ENCODE measurements at places on chromosomes 6 and 20. TPM values are rescaled to one million over a fixed set of nuclear protein-coding genes. Genes with fewer than 3 reads are reported as not detected.
A peak's percentile ranks its signal among the peaks of the same experiment; 100 is the strongest.

DNA sequence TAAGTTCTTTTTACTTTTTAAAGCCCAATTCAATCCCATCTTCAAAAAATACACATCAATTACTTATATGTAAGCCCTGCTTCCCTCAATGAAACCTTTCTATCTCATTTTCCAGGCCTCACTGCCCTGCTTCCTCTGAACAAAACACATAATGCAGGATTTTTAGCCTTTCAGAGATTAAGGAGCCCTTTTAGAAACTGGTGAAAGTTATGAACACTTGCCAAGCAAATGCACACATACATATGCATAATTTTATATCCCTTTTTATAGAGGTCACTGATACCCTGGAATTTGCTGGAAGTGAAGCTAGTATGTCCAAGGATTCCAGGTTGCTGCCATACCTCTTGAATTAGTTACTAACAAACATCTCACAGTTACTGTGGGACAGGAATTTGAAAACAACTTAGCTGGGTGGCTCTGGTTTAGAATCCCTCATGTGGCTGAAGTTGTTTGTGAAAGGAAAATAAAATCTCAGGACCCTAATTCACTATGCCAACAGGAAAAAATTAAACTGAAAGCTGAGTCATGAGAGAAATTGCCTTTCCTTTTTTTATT, 75.8 kb downstream of the UBE3D start:
- no peak for DNase-seq

GRCh38 chr6:161111261-161111660, 119.7 kb downstream of the MAP3K4 start:
- DNase-seq = peak; percentile 46

DNA sequence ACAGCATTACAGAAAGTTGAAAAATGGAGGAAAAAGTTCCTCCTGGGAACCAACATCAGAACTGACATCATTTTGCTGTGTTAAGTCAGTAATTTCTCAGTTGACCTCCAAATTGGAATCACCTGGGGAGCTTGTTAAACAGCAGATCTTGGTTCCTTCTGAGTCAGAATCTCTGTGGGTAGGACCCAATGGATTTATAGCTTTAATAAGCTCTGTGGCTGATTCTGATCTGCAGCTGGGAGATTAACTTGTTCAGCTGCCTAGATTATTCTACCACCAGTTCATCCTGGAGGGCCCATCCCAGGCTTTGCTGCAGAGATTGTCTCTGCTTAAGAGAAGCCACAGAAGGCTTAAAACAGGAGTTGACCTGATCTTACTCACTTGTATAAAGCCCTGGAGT, 90.7 kb upstream of the POPDC3 start:
- no peak for DNase-seq

DNA sequence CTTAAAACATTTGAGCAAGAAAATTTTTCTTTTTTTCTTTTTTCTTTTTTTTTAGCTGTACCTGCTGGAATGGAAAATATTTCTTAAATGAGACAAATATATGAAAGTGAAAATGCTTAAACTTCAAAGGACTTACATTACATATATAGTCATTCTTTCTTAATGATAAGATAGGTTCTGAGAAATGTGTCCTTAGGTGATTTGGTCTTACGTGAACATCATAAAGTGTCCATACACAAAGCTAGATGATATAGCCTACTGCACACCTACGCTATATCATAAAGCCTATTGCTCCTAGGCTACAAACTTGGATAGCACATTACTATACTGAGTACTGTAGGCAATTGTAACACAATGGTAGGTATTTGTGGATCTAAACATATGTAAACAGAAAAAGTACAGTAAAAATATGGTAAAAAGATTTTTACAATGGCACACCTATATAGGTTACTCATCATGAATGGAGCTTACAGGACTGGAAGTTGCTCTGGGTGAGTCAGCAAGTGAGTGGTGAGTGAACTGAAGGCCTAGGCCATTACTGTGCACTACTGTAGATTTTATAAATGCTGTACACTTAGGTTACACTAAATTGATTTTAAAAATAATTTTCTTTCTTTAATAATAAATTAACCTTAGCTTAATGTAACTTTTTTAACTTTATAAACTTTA, 54.6 kb downstream of the RPP21 start:
- DNase-seq = no peak

LY6G6C gene
- total RNA-seq = not detected
